ENCODE measurements at places on chromosomes 6 and 20.

- DNase-seq: no peak
Measured at GRCh38 chr6:7268816-7269555, 44.0 kb downstream of the SSR1 start.

GRCh38 chr20:53792946-53793536 is 199.4 kb upstream of the ZNF217 start:
- DNase-seq: no peak

GRCh38 chr6:14517516-14518105 is 400.0 kb downstream of the CD83 start:
- DNase-seq: no peak

DNA sequence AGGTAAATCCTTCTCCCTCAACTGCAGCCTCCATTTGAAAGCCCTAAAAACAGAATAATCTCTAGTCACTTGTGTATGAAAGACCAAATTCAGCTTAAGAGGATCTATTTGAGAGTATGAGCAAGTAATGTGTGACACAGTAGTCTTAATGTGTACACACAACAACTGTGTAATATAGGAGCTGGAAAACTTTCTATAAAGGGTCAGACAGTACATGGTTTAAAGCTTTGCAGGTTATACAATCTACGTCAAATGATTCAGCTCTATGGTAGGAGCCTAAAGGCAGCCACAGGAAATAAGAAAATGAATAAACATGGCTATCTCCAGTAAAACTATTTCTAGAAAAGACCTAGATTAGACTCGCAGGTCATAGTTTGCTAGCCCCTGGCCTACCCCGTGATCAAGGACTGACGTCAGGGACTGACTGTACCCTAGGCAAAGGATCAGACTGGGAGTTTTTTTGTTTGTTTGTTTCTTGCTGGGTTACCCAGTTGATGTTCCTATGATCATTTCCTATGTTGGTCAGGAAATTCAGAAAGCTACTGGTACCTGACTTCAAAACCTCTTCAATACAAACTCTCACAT is 39.7 kb downstream of the BTBD9 start:
- DNase-seq: no peak

DNA sequence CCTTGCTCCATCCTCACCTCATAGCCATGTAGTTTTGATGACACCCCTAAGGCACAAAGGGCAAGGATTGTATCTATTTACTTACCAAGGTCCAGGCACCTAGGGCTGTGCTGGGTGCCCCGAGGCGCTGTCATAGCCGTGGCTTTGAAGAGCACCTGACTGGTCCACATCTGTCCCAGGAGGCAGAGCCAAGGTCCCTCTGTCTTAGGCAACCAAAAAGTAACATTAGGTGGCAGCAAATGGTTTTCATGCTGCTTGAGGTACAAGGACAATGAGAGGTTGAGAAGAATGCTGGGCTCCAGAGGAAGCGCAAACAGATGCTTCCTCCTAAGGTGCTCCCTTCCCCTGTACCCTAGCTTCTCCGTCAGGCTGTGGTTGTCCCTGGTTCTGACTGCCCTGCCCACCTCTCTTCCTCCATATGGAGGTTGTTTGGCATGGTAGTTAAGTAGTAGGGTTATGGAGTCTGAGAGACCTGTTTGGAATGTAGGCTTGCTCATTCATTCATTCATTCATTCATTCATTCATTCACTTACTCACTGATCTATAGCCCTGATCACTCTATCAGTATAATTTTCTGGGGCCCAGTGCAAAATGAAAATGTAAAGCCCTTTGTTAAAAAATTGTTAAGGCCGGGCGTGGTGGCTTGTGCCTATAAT is 3.0 kb upstream of the UQCC2 start:
- no peak for DNase-seq

- no peak for DNase-seq
Measured at GRCh38 chr6:11815231-11815630, 36.6 kb upstream of the ADTRP start.
